LHCN-M2 (cell line): ENCODE measurements at places on chromosomes 7 and 10.

DNA sequence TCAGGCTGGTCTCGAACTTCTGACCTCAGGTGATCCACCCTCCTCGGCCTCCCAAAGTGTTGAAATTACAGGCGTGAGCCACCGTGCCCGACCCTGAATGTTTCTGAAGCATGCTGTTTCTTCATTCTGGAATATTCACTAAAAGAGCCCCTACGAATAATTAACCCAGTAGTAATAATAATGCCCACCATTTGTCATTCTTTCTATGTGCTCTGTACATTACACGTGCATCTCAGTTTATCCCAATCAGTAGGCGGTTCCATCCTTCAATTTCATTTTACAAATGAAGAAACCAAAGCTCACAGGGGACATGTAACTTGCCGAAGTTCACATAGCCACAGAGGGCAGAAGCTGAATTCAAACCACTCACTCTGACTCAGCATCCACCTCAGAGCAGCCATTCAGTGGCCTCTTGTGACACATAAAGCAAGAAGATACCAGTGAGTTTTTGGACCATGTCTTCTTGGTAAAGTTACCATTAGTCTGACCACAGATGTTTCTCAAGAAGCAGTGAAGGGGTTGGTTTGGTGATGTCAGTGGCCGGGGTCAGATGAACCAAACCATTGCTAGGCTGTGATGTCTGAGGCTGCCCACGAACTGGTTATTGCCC lies 71.9 kb upstream of the DUSP5 start:
- peak; percentile 98 for DNase-seq

GRCh38 chr10:55426138-55426537 lies 625.1 kb upstream of the PCDH15 start:
- DNase-seq: no peak

- no peak for DNase-seq
Measured at GRCh38 chr10:100357059-100357858, 10.2 kb downstream of the SCD start.

DNA sequence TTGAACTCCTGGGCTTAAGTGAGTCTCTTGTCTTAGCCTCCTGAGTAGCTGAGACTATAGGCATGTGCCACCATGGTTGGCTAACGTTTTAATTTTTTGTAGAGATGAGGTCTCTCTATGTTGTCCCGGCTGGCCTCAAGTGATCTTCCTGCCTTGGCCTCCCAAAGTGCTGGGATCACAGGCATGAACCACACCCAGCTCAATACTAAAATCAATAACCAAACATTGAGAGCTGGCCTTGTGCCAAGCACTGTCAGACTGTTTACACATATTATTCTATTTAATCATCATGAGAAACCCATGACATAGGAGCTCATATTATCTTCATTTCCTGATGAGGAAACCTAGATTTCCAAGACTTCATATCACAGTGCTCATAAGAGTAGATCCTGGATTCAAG lies 251.2 kb downstream of the BAMBI start:
- DNase-seq: no peak

DNA sequence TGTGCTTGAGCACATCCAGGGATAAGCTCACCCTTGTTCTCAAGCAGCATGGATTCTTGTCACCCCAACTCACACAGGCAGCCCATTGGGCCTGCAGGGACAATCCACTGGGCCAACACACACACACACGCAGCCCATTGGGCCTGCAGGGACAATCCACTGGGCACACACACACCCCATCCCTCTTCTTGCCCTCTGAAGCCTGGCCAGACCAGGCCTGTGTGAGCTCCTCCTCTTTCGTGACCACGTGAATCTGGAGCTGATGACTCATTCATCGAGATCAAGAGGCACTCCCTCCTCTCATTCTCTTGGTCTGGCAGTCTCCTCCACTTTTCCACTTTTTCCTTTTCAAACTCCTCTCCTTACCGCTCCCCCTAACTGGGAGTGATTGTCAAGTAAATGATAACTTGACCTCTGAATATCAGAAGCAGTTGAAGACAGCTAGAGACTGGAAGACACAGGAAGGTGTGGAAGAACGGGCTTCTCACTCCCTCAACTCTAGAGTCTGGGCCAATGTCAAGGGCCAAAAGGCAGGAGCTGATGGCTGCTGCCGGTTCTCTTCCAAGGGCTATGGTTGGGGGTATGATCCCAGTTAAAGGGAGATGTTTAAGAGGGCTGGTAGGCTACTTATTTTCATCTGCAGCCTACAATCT lies 89.7 kb downstream of the HIPK2 start:
- peak; percentile 75 for DNase-seq

DNA sequence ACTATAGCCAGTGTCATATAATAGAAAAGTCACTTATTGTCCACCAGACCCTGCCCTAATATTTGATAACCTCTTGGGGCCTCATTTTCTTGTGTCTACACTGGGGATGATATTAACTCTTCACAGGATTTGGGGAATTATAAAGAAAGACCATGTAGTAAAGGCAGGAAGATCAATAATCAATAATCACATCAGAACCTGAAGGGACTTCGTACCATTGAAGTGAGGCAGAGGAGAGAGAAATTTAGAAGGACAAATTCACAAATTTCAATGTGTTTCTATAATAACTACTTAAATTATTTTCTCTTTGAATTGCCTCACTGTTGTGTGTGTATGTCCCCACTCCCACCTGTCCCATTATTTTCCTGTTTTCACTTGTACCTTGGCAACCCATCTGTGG lies 10.7 kb upstream of the SGMS1 start:
- no peak for DNase-seq

- DNase-seq: no peak
Measured at GRCh38 chr10:10056961-10057360, 960.7 kb upstream of the CELF2 start.

- no peak for DNase-seq
Measured at GRCh38 chr7:99669782-99670181, 10.0 kb downstream of the CYP3A5 start.

GRCh38 chr7:1431634-1432380 lies 27.5 kb downstream of the MICALL2 start:
- no peak for DNase-seq

DNA sequence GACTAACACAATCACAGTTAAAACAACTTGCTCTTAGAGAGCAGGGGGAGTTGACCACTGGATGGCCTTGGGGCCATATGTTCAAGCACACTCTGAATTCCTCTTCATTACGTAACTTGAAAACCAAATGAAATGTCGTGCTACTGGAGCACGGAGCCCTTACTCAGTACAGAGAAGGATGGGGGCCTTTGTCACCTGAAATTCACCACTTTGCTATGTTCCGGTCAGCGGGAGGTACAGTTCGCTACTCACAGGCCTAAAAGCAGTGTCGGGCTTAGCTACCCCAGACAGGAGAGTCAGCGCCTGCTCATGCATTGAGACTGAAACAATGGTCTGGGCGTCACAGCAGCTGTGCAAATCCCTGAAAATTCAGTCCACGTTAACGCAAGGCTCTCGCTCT lies 39.6 kb downstream of the GLI3 start:
- DNase-seq: peak; percentile 32
